Subcutaneous preadipocyte (primary cell): ENCODE measurements at places on chromosomes 1 and 21. TPM values are rescaled to one million over a fixed set of nuclear protein-coding genes. Genes with fewer than 3 reads are reported as not detected.

Gene CFHR1
- not detected in 2 replicates for total RNA-seq

Gene TRAF3IP3
- total RNA-seq, result not detected in 2 replicates

Gene KIFAP3
- 26.4 and 27.2 TPM in 2 replicates for total RNA-seq

Gene DAB1
- total RNA-seq, result not detected in 2 replicates

Gene KLHL12
- total RNA-seq, result 24.6 and 26.2 TPM in 2 replicates

Gene ACTL8
- 0.20 and 0.37 TPM in 2 replicates for total RNA-seq

Gene TFF2
- total RNA-seq, result not detected in 2 replicates
